ENCODE measurements at places on chromosomes 11 and 22.
A peak's percentile ranks its signal among the peaks of the same experiment; 100 is the strongest.

- DNase-seq = no peak
These were observed 14.9 kb upstream of the ADA2 start for GRCh38 chr22:17234144-17234623.

GRCh38 chr11:112235750-112236390 lies 9.6 kb downstream of the PTS start:
- DNase-seq = no peak

DNA sequence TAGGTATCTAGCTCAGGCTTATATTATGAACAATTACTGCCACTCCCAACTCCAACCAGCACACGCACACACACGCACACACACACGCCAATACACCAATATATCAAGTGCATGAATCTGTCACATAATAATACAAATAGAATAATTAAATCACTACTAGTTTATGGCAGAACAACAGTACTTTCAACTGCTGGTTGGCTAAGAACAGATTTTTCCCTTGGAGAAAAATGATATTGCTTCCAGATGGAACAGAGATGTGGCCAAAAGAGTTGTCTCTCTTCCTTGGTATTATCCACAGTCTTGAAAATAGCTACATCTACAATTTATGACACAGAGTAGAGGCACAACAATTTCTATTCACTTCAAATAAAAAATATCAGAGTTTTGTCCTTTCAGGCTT lies 538.3 kb upstream of the FAT3 start:
- DNase-seq = no peak

GRCh38 chr11:46499821-46500220 lies 94.0 kb downstream of the AMBRA1 start:
- DNase-seq = no peak

- DNase-seq = no peak
These were observed 49.9 kb downstream of the SCUBE1 start for GRCh38 chr22:43293259-43293654.

- DNase-seq = no peak
These were observed 8.3 kb upstream of the FGF19 start for GRCh38 chr11:69711822-69712801.

- no peak for DNase-seq
These were observed 6.3 kb upstream of the ARHGAP8 start for GRCh38 chr22:44745853-44746789.

DNA sequence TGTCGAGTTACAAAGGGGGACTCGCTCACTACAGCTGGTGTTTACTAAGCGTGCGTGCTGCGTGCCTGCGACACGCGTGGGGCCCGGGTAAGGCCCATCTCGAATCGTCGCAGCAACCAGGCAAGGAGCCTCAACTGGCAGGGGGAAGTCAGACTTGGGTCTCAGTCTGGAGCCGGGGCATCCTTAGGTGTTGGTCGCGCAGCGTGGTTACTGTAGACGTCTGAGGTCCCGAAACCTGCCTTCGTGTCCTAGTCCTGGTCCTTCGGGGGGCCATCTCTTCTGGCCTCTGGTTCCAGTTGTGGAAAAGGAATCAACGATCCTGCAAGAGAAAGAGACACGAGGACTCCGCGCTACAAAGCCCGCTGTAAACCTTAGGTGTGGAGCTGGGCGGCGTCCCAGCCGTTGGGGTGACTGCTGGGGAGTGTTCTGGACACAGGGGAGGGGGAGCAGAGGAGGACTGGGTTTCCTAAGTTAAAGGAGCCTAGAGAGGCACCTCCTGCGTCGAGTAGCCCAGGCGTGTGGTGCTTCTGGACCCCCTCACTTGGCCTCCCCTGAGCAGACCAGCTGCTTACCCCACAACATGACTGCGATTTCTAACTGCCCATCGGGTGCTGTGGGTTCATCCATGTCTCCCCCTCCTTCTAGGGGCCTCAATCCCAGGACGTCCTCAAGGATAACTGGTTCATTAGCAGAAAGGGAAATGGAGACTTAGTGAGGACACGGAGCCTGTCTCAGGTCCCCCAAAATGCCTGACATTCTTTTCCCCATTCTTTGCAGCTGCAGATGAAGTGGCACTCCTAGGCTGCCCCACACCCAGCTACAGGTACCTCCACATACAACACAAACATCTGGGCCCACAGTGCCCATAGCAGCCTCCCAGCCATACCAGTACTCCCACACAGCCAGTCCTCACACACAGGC lies 4.9 kb upstream of the WNT11 start:
- no peak for DNase-seq

DNA sequence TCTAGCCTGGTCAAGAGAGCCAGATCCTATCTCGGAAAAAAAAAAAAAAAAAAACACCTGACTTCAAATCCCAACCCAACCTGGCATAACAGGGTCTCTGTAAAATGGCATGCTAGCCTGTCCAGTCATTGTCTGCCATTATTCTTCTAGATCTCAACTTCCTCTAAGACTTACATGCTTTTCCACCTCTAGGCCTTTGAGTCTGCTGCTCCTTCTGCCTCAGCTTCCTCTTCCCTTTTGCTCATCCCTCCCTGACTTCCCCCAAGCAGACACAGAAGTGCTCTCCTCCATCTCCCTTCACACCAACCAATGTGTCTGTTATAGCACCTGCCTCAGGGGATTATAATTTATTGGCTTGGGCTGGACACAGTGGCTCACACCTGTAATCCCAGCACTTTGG lies 7.8 kb downstream of the STK33 start:
- DNase-seq = no peak

DNA sequence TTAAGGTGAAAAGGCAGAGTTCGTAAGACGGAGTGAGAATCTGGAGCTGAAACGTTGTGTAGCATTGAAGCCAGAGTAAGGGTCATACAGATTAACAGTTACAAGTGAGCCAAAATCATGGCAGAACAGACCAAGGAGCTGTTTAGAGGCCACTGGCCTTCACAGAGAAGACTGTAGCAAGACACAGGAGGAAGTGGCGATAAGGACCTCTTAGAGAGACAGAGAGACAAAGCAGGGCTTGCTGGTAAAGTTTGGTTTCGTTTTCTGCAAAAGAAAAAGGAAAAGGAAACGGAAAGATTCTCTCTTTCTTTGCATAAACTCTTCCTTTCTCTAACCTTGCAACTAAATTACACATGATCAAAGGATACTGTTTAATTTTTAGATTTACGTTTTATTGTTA lies 83.0 kb downstream of the AASDHPPT start:
- no peak for DNase-seq

GRCh38 chr22:49322231-49322630 lies 505.4 kb downstream of the BRD1 start:
- DNase-seq = no peak

DNA sequence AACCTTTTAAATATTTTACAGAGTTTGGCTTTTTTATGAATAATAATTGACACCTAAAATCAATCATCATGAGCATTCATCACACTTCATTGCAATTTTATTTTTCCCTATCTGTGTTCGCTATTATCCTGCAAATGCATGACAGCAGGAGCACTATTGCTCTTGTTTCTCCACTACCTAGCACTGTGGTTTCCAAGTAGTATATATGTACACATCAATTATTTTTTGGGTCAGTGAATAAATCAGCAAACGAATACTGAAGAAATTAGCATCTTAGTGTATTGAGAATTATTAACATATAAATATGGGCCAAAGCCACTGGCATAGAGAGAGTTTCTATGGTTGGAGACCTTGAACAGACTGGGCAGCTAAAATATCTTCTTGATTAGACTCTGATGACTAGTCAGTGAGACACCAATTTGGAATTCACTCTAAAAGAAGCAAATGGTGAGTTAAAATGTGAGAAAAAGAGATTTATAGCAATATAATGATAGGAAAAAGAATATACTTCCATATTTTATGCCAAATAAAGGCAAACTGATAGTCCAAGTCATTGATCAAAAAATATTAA lies 731.1 kb upstream of the LUZP2 start:
- no peak for DNase-seq

DNA sequence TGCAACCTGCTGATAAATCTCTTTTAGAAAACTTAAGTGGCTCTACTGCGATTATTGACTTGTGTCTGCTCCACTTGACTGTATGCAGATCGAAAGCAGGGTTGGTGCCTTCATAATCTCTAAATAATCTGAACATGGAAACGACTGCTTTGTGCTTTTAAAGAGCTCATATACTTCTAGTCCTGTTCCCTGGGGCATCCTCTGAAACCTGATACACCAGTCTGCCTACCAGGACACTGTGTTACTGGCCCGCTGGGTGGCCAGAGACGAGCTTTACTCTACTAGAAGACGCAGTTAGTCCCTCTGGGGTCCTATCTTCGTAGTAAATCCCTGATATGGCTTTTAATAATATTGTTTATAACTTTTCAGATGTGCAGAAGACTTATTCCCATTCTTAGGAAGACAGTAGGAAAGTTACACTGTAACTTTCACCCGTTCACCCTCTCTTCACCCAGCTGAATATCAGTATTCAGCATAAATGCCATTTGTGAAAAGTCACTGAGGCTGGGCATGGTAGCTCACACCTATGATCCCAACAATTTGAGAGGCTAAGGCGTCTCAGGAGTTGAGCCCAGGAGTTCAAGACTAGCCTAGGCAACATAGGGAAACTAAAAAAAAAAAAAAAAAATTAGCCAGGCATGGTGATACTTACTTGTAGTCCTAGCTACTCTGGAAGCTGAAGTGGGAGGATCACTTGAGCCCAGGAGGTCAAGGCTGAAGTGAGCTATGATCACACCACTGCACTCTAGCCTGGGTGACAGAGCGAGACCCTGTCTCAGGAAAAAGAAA lies 9.0 kb upstream of the HTR3B start:
- no peak for DNase-seq

GRCh38 chr22:35467681-35468434 lies 67.9 kb downstream of the MCM5 start:
- DNase-seq = no peak

GRCh38 chr11:15801616-15802015 lies 554.7 kb downstream of the SOX6 start:
- no peak for DNase-seq

GRCh38 chr11:78420796-78421209 lies 3.2 kb upstream of the GAB2 start:
- peak; percentile 48 for DNase-seq

DNA sequence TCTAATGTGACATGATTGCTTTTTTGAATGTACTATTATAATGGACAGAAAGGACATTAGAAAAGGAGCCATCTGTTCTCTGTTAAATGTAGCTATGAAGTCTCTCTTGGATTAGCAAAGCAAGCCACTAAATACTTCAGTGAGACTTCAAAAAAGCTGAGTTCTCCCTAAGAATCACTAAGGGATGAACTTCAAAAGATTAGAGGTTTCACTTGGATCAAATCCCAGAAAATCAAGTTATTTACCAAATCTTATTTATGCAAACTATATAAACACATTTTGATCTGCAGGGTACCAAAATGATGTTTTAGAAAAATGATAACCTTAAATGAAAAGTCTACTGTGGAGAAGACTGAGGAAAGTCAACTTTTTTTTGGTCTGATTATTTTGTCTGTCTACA lies 82.1 kb upstream of the MTMR2 start:
- no peak for DNase-seq

DNA sequence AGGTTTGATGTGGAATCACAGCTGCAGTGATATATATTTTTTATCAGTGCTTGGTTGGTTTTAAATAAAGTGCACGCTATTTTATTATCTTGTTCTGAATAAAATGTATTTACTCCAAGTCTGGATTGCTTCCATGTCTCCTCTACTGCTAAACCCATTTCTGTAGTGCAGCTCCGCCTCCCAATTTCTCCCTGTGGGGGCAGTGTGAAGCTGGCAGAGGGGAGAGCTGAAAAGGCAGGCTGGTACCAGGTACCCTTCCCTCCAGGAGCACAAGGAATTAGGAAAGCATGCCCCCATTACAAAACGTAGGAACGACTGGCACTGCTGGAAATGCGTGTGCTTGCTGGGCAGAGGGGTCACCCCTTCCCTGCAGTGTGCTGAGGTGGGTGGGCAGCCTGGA lies 934 bp upstream of the TMEM132A start:
- DNase-seq = no peak

- DNase-seq = no peak
These were observed 42.5 kb upstream of the CEP126 start for GRCh38 chr11:101872171-101872882.

DNA sequence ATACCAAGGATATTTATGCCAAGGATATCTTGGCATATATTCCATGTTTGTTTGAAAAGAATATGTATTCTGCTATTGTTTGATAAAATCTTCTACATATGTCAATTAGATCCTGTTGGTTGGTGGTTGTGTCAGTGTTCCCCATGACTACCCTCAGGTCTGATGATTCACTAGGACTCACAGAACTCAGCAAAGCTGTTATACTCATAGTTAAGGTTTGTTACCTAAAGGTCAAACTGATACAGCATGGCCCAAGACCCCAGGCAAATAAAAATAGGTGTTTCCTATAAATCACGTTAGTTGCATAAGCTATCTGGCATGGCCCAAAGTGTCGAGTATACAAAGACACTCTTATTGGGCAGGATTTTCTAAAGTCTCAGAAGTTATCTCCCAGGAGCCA lies 30.2 kb upstream of the B3GNT6 start:
- DNase-seq = no peak

DNA sequence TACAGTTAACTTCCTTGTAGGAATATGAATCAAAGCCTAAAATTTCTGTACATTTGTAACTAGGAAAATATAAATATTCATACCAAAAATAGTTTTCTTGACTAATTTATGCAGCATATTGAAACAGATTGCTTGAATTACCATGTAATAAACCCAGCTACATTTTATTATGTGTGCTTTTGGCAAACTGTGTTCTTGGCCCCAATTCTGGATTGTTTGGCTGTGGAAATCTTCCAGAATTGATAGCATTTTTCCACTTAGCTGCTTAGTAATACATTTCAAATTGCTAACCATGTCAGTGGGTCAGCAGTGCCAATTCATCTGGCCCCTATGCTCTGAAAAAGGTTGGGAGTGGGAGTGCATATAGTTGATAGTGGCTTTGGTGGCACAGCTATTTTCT lies 32.3 kb downstream of the PDHX start:
- no peak for DNase-seq

- DNase-seq = no peak
These were observed 911 bp downstream of the EMID1 start for GRCh38 chr22:29206372-29207242.

DNA sequence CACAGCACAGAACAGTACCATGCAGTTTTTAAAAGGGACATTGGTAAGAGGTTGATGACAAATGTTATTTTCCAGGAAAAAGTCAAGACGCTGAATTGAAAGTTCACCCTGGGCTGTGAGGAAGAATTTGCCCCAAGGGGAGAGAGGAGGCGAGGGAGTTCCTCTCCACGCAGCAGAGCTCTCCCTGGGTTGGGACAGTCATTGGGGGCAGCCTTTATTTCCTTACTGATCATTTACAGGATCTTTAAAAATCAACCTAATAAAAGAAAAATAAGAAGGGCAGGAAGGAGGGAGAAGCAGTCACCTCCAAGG lies 49.9 kb upstream of the WNT7B start:
- no peak for DNase-seq

GRCh38 chr11:123616505-123617198 lies 37.8 kb downstream of the SCN3B start:
- no peak for DNase-seq

- no peak for DNase-seq
These were observed 423.9 kb upstream of the CHORDC1 start for GRCh38 chr11:90646706-90647105.
